ENCODE measurements at places on chromosomes 2 and 18. TPM values are rescaled to one million over a fixed set of nuclear protein-coding genes. Genes with fewer than 3 reads are reported as not detected.

The DCDC2C gene
- not detected for total RNA-seq

The ARHGAP15 gene
- total RNA-seq: not detected

The FIGN gene
- total RNA-seq: 0.36 TPM

The CYP27C1 gene
- 0.36 TPM for total RNA-seq

The PLEKHH2 gene
- 1.8 TPM for total RNA-seq

The REG1B gene
- not detected for total RNA-seq

The C1QL2 gene
- total RNA-seq: not detected

The ERMN gene
- total RNA-seq: not detected

The PTPRM gene
- total RNA-seq: 66.9 TPM

The TTN gene
- total RNA-seq: under 0.01 TPM

The GTF3C2 gene
- 31.6 TPM for total RNA-seq

The IL1F10 gene
- total RNA-seq: not detected

The LIPT1 gene
- total RNA-seq: 13.5 TPM

The MAP3K19 gene
- total RNA-seq: not detected

The PCARE gene
- not detected for total RNA-seq

The UGT1A5 gene
- total RNA-seq: not detected

The LINC00305 gene
- not detected for total RNA-seq

The CNRIP1 gene
- total RNA-seq: 24.1 TPM

The AGFG1 gene
- 79.9 TPM for total RNA-seq

The SERPINB12 gene
- not detected for total RNA-seq

The COL6A3 gene
- 1,547 TPM for total RNA-seq
